ENCODE measurements at places on chromosomes 4 and X. TPM values are rescaled to one million over a fixed set of nuclear protein-coding genes. Genes with fewer than 3 reads are reported as not detected.

Gene AKAP4
- total RNA-seq, result not detected

Gene ADRA2C
- not detected for total RNA-seq

DNA sequence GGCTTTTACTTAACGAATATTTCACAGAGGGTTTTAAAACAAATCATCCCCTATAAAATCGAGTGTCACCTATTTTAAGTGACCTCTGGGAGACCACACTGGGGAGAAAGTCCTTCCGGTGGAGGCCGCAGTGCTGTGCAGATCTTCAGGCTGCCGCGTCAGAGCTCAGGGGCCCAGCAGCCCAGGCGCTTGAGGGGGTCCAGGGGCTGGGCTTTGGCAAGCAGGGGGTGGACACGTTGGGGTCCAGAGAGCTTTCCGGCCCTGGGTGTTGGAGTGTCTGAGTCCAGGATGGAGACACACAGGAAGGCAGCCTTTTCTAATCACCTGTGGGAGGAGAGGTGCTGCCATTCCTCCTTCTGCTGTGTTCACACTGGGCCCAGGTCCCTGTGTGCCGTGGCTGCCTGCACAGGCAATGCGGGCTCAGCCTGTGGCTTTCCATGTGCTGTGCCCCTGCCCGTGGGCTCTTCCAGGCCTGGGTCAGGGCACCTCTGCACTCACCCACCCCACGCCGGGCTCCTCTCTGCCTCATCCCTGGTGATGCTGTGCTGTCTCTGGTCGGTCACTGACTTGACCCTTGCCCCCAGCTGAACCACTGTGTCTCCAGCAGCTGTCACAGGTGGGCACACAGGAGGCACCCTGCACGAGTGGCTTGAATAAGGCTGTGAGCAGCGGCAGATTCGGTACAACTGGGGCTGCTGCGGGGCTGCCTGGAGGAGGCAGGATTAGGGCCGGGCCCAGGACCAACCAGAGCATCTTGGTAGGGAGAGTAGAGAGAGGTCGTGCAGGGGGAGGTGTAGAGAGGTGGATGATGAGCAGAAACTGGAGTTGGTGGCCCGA, 10.0 kb downstream of the HTRA3 start:
- no peak for DNase-seq
- H3K4me1 ChIP-seq, result peaks cover 5% of the 10 kb centered on the region
- H3K4me3 ChIP-seq, result no peak overlapping the region
- H3K27me3 ChIP-seq, result peaks cover 12% of the 10 kb centered on the region
- H3K36me3 ChIP-seq, result no peaks in the 10 kb centered on the region
- no peak overlapping the region for H3K27ac ChIP-seq

Gene CXorf49B
- not detected for total RNA-seq

Gene N4BP2
- total RNA-seq, result 22.4 TPM

Gene PITX2
- not detected for total RNA-seq

DNA sequence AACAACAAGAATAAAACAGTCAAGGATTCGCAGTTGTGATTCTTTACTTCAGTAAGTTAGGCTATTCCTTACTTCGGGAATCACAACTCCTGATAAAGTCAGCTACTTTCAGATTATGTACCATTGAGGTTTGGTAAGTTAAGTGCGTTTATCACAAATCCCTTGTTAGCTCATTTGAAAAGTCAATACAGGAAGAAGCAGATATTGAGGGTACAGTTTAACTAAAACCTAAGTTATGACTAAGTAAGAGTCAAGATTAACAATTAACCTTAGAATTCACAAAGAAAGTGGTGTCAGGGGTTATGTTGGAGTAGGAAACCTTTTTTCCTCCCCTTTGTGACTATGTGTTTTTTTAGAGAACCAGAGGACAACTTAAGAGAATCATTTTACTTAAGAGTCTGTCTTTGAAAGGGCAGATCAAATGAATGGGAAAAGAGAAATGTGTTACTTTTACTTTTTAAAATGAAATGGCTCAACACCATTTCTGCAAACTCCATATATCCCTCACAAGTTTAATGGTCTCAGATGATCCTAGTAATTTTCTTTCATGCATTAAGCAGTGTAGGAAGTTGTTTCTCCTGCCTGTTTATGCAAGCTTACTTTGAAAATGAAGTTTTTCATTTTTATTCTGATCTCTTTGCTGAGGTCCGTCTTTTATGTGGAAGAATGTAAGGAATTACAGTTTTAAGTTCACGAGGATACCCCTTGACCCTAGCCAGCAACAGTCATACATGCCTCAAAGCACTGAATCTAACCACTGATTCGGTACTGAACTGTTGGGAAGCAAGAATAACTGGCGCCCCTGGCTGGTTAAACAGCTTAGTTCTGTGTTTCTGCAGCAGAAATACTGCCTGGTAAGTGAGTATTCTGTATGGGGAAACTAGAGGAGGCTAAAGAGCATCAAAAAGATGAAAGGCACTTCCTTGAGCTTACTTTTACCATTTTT, 211.7 kb downstream of the SLC4A4 start:
- H3K27me3 ChIP-seq, result peaks cover 4% of the 10 kb centered on the region
- H3K4me1 ChIP-seq, result no peaks in the 10 kb centered on the region
- no peak overlapping the region for H3K4me3 ChIP-seq
- no peak overlapping the region for H3K27ac ChIP-seq

Gene NDNF
- total RNA-seq, result not detected

Gene POU4F2
- total RNA-seq, result not detected

- H3K27me3 ChIP-seq, result no peaks in the 10 kb centered on the region
- peak; percentile 10 for DNase-seq
- H3K4me1 ChIP-seq, result peaks cover 31% of the 10 kb centered on the region
- peak overlapping the region; percentile 95 for H3K27ac ChIP-seq
- H3K4me3 ChIP-seq, result peak overlapping the region; percentile 89
- H3K36me3 ChIP-seq, result no peaks in the 10 kb centered on the region
Observed at GRCh38 chrX:45769761-45770582, 569.3 kb upstream of the DIPK2B start.

Gene SLIT2
- total RNA-seq, result not detected

Gene NEXMIF
- 0.94 TPM for total RNA-seq

DNA sequence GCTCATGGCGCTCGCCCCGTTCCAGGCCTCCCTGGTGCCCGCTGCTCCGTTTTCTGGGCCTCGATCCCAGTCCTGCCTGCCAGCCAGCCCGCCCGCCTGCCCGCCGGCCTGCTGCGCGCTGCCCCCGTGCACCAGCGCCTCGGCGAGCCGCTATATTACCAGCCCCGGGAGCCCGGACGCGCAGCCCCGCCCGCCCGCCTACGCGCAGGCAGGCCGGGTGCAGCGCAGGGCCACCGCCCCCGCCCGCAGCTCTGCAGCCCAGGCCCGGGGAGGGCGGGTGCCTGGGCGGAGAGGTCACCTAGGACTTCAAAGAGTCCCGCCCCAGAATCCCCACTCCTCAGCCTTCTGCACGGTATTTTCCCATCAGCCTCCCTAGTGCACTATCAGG, at the start of gene MAOB:
MAOB (minus strand) TSS at position 157 of the 388 bp plus-strand sequence; CDS start at position 6, 151 bp downstream.
- peaks cover 3% of the 10 kb centered on the region for H3K4me1 ChIP-seq
- H3K27ac ChIP-seq, result no peak within 1 kb of the TSS
- peak within 1 kb of the TSS; percentile 12 for H3K4me3 ChIP-seq
- H3K36me3 ChIP-seq, result no peaks in the 10 kb centered on the region
- H3K27me3 ChIP-seq, result peaks cover 27% of the 10 kb centered on the region

- H3K27me3 ChIP-seq, result no peaks in the 10 kb centered on the region
- no peak overlapping the region for H3K4me3 ChIP-seq
Observed at GRCh38 chr4:165326831-165327210, 648 bp upstream of the MSMO1 start.

Gene FAT1
- total RNA-seq, result not detected

DNA sequence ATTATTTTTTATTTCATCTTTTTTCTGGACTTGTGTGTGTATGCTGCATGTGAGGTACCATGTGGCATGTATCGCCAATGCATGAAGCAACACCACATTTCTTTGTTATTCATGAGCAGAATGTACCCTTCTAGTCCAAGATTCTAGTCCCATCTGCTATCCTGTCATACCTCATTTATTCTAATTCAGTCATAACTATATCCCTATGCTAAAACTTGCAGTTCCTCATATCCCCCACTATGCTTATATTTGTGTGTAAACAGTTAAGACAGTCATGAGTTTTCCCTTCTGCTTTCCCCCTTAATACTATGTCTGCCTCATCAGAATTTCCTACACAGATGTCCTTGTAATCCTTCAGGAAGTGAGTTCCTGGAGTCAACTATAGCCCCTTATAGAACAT, 19.7 kb downstream of the OCRL start:
- H3K4me1 ChIP-seq, result no peaks in the 10 kb centered on the region
- no peaks in the 10 kb centered on the region for H3K27me3 ChIP-seq
- H3K4me3 ChIP-seq, result no peak overlapping the region
- H3K36me3 ChIP-seq, result peaks cover 8% of the 10 kb centered on the region
- no peak for DNase-seq

All from T-helper 17 cell (primary cell).